Cerebellum (tissue), 4 donors: ENCODE measurements at places on chromosomes 13 and 19.

DNA sequence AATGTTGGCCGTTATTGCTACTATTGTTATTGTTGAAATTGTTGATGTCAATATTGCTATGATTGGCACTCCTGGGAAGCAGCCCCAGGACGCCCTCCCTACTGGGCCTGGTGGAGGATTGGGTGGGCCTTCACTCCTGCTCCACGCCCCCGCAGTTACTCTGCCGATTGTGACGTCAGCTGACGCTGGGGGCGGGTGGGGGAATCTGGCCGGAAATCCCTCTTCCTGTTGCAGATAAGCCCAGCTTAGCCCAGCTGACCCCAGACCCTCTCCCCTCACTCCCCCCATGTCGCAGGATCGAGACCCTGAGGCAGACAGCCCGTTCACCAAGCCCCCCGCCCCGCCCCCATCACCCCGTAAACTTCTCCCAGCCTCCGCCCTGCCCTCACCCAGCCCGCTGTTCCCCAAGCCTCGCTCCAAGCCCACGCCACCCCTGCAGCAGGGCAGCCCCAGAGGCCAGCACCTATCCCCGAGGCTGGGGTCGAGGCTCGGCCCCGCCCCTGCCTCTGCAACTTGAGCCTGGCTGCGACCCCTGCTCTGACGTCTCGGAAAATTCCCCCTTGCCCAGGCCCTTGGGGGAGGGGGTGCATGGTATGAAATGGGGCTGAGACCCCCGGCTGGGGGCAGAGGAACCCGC is at the start of gene ETV2:
Gene ETV2 (plus strand): TSS at position 231 of the 637 bp plus-strand sequence. CDS start 716 bp downstream, outside the sequence.
- DNase-seq = no peak

- DNase-seq = no peak
Measured at GRCh38 chr13:71758828-71759227, 108.2 kb downstream of the DACH1 start.

DNA sequence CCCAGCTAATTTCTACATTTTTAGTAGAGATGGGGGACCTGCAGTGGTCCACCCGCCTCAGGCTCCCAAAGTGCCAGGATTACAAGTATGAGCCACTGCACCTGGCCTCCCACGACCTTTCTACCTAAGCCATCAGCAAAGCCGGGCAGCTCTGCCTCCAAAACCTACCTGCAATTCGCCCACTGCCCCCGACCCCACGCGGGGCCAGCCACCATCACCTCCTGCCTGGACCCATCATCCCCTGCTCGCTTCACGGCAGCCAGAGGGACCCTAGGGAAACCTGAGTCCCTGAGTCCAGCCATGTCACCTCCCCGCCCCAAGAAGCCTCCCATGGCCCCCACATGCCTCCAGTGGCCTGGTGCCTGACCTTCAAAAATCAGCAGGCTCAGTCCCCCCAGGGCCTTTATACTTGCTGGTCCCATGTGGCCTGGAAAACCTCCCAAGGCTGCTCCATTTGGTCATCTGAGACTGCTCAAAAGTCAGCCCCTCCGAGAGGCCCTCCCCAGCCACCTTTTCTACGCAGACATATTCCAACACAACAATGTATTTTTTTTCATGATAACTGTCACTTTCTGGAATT is 12.1 kb downstream of the ERCC2 start:
- no peak for DNase-seq

- DNase-seq = no peak
Measured at GRCh38 chr13:87536499-87536898, 134.7 kb upstream of the SLITRK5 start.

DNA sequence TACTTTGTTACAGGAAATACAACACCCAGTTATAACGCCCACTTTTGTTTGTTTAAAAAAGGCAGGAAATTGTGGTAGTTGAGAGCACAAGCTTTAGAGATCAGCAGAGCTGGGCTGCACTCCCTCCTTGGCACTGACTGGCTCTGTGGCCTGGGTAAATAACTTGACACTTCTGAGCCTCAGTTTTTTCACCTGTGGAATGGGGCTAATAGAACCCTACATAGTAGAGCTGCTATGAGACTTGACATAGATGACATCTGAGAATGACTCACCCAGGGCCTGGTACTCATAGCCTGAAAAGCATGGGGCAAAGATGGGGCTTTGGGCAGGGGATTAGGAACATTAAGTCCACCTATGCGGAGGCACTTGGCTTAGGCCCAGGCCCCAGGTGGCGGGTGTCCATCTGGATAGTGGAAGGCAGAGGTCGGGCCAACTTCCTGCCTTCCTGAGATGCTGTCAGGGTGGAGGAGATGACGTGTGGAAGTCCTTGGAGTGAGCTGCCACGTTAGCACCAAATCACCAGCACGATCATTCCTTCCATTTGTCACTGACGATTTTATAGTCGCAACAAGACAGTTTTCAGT is 159.1 kb downstream of the KATNAL1 start:
- DNase-seq = peak; percentile 75

GRCh38 chr19:5407356-5407755 is 47.9 kb upstream of the ZNRF4 start:
- no peak for DNase-seq

DNA sequence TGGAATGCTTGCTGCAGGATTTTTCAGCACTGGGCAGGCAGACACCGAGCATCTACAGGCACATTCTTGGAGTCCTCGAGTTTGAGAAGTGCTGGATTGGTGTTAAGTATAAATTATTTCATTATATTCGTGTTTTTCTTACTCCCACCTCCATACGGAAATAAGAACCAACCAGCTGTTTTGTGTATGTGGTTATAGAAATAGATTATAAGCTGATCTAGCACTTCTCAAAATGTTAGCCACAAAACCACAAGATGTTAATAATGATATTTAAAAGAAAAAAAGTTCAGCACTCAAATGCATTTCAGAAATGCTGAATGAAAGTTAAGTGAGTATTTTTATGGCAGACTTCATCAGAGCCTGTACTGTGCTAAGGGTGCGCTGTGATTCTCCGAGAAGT is 24.0 kb upstream of the TEX29 start:
- DNase-seq = no peak

DNA sequence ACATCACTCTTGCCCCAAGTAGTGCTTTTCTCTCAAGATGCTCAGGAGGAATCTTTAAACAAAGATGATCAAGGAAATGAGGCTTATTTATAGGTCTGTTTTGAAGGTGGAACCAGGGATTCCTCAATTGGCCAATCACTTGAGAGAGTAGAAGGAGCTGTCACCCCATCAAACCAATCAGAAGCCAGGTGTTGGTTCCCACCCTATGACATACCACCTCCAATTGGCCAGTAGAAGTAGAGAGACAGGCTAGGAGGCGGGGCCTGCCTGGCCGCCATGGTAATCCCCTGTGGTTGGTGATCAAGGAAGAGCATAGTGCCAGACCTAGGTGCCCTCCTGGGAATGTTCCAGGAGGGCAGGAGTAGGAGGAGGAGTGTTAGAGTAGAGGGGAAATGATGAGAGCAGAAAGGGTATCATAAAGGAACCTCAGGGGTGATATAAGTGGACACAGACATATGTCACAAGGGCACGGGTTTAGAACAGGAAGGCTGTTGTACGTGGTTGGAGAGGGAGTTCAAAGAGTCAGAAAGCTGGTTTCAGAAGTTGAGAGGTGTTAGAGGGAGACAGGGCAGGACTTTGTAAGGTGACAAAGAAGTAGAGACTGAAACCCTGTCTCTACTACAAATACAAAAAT is 10.5 kb downstream of the PMIS2 start:
- no peak for DNase-seq

DNA sequence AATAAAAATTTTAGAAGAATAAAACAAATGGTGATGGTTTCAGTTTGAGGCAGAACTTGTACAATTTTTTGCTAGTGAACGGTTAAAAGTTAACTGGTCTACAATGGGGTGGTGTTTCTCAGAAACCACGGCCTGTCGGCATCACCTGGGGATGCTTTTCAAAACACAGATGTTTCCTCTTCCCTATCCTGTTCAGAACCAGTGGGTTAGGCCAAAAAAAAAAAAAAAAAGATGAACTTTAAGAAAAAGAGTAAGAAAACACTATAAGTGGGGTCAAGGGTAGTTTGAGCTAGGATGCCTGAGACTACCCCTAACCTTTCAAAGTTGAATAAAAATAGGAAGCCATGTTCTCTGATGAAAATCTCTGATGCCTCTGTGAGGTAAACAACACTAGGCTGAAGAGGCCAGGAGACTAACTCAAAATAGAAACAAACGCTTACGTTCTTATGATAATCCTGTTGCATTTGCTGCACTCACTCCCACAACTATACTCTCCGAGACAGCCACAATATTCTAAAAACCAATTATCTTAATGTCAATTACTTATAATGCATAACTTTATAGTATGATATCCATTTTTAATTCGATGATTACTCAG is 3.3 kb downstream of the MTIF3 start:
- no peak for DNase-seq

DNA sequence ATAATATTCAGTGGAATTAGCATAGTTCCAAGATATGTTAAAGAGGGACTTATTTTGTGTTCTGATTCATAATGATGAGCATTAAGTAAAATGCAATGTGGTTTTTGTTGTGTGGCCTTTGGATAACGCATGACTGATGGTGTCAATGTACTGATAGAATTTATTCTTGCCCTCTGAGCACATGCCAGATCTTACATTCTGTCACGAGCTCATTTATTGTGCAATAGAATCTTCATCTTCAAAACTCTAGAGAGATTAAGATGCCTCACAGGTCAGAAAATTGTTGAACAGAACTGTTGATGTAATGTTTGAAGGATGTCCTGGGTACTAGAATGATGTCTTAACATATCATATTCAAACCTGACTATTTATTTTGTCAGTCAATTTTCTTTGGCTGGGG is 148.0 kb upstream of the HTR2A start:
- DNase-seq = no peak

- DNase-seq = no peak
Measured at GRCh38 chr13:32320528-32320927, 5.2 kb downstream of the BRCA2 start.

GRCh38 chr19:49468746-49469447 is 5.1 kb upstream of the FLT3LG start:
- DNase-seq = no peak

GRCh38 chr13:102517959-102518358 is 78.8 kb upstream of the TPP2 start:
- no peak for DNase-seq

DNA sequence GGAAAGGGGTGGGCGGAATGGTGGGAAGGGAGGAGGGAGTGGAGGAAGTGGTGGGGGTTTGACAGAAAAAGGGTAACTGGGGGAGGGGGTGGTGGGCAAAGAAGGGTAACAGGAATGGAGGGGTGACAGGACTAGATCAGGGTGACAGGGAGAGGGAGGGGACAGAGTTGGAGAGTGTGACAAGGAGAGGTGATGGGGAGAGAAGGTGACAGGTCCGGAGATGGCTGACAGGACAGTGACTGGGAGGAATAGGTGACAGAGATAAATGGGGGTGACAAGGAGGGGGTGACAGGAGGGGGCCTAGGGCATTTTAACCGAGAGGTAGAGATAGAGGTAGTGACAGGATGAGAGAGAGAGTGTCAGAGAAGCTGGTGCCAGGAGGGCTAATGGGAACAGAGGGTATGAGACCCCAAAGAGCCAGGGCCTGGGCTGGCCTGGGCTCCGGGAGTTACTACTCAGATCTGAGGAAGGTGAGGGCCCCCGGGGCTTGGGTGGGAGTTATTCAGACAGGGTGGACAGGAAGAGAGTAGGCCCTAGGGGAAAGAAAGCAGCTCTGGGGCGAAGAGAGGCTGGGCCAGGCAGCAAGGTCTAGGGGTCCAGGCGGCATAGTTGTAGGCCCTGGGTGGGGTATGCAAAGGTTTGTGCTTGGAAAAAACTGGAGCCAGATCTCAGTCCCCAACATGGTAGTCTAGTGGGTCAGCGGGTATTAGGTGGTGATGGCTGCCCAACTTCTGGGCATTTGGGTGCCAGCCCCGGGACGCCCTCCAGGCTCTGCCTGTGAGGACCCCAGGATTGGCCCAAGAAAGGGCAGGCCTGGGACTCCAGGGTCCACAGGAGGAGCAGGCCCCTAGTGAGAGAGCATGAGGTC is 660 bp downstream of the CIC start:
- DNase-seq = no peak

DNA sequence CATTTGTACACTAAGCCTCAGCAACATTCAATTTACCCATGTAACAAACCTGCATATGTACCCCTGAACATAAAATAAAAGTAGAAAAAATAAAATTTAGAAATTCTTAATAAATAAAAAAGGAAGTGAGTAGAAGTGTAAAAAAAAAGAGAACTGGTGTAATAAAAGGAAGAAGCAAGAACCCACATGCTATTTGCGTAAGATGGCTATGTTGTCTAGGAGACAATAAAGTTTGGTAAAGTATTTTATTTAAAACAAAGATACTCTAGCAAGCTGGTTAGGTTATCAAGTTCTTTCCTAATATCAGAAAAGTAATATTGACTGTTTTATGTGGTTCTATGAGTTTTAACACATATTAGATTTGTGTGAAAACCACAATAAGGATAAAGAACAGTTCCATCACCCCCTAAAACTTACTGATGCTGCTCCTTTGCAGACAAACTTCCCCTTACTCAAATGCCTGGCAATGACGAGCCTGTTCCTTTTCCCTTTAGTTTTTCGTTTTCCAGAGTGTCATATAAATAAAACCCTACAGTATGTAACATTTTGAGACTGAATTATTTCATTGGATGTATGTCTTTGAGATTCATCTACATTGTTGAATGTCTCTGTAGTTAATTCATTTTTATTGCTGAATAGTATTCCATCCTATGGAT is 98.9 kb downstream of the TNFSF13B start:
- no peak for DNase-seq

- DNase-seq = no peak
Measured at GRCh38 chr19:33527125-33527524, 5.5 kb upstream of the PEPD start.

DNA sequence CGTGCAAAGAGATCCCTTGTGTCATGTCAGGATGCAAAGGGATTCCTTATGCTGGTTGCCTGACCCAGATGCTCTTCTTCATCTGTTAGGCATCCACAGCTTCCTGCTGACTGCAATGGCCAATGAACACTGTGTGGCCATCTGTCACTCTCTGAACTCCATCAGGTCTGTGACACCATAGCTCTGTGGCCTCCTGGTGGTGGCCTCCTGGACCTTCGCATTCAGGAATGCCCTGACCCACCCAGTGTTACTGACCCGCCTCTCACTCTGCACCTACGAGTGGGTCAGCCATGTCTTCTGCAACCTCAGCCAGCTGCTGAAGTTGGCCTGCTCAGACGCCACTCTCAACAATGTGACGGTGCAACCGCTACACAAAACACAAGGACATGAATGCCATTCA is 23.9 kb upstream of the TPM4 start:
- DNase-seq = no peak

DNA sequence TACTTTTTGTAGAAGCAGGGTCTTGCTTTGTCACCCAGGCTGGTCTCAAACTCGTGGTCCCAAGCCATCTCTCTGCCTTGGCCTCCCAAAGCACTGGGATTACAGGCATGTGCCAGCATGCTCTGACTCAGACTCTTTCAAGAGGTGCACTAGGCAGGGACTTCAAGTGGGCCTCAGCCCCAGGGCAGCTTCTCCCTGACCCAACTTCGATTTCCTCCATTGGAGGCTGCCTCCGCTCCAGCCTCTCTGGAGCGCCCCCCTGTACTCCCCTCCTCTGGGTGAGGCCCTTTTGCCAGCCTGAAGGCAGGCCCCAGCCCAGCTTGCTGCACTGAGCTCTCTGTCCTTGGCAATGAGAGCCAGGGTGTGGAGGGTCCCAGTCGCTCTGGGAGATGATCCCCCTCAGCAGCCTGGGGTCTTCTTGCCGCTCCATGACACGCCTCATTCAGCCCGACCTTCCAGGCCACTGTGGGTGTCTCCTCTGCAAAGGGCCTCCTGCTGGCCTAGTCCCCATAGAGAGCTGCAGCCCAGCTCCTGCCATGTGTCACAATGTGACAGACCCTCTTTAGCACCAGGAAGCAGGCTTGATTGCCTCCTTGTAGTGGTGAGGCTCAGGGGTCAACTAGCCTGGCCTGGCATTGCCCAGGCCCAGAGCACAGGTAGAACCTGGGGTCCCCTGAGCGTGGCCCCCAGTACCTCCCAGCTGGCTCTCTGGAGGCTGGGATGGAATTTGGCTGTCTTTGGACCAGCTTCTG is 16.4 kb downstream of the CARM1 start:
- DNase-seq = no peak
